ENCODE measurements at places on chromosomes 7 and 10. TPM values are rescaled to one million over a fixed set of nuclear protein-coding genes. Genes with fewer than 3 reads are reported as not detected.

- no peak for DNase-seq
- peaks cover 28% of the 10 kb centered on the region for H3K4me1 ChIP-seq
- no peak overlapping the region for H3K27ac ChIP-seq
- no peak overlapping the region for H3K4me3 ChIP-seq
- no peaks in the 10 kb centered on the region for H3K36me3 ChIP-seq
- no peaks in the 10 kb centered on the region for H3K27me3 ChIP-seq
Observed at GRCh38 chr10:63229161-63229560, 96.0 kb downstream of the NRBF2 start.

DNA sequence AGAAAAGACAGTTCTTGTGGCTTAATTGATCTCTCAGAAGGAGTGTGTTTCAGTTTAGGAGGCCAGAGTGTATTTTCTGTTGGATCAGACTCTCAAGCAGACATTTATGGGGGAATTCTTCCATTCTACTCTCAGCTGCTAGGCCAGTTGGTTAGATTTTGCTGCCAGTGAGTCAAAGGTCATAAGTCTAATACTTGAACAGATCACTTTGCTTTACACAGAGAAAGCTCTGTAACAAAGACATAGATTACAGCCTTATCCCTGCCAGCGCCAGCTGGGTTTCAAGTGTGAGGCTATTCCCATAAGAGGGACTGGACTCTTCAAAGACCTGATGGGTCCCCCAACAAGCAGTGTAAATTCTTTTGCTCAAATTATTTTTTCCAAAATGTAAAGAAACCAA is 145.6 kb upstream of the SEMA3C start:
- H3K27ac ChIP-seq = no peak overlapping the region
- no peak for DNase-seq
- no peaks in the 10 kb centered on the region for H3K36me3 ChIP-seq
- no peaks in the 10 kb centered on the region for H3K4me1 ChIP-seq
- H3K4me3 ChIP-seq = no peak overlapping the region

DNA sequence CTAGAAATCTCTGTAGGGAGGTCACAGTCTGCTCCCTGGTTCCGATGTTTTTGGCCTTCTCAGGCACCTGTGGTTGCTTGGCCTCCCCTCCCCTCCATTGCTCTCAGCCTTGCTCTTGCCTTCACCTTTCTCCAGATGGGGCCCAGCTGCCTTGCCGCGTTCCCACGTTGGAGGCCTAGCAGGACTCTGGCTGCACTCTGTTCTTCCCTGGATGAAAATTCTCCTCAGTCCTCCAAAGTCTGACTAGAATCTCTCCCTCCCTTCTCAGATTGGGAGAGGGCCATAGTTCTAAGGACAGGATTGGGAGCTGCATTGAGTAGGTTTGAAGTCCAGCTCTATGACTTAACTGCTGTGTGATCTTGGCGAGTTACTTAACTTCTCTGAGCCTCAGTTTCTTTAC is 213.7 kb upstream of the HABP2 start:
- no peaks in the 10 kb centered on the region for H3K36me3 ChIP-seq
- no peak overlapping the region for H3K27ac ChIP-seq
- no peaks in the 10 kb centered on the region for H3K27me3 ChIP-seq
- no peak for DNase-seq
- H3K4me1 ChIP-seq = no peaks in the 10 kb centered on the region

DNA sequence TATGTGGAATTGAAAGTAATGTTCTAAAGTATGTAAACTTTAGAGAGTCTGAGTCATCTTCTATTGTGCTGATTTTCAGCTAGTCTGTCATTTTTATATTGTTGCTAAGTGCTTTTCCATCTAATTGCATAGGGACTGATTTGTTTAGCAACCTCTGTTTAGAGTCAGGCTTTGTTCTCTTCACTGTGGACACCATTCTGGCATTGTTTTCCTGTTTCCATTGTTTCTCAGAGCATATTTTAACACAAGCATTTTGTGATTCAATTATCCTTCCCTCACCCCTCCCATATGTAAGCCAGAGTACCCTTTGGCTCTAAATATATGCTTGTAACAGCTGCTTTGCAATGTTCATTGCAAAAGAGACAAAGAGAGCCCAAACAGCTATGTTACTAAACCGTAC is 748.4 kb upstream of the PHF14 start:
- no peaks in the 10 kb centered on the region for H3K4me1 ChIP-seq
- no peak overlapping the region for H3K4me3 ChIP-seq
- no peaks in the 10 kb centered on the region for H3K27me3 ChIP-seq
- H3K36me3 ChIP-seq = no peaks in the 10 kb centered on the region
- no peak for DNase-seq
- H3K27ac ChIP-seq = no peak overlapping the region

- H3K36me3 ChIP-seq = no peaks in the 10 kb centered on the region
- DNase-seq = no peak
Observed at GRCh38 chr7:17434841-17435692, 136.6 kb downstream of the AHR start.

GPR146 gene
- 21.5 TPM for total RNA-seq

GRCh38 chr10:123972481-123973401 is 81.1 kb upstream of the CPXM2 start:
- H3K27ac ChIP-seq = no peak overlapping the region
- H3K4me3 ChIP-seq = no peak overlapping the region
- no peak for DNase-seq

GRCh38 chr10:128042131-128042610 is 84.1 kb downstream of the MKI67 start:
- H3K27me3 ChIP-seq = no peaks in the 10 kb centered on the region
- DNase-seq = no peak
- no peak overlapping the region for H3K4me3 ChIP-seq
- H3K36me3 ChIP-seq = no peaks in the 10 kb centered on the region

DNA sequence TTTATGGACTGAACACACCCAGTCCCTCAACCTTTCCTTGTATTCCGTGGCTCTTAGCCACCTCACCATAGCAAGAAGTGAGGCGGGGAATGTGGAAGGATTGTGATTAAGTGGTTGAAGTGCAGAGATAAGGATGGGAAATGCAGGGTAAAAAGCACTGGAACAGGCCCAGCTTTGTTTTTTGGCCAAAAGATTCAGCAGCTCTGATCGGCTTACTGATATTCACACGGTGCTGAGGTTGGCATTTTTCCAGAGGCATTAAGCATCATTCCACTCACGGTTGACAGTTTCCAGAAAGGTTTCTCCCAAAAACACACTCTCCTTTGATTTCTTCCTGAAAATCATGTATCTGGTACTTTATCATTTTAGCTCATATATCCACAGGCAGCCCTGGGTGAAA is 544.2 kb downstream of the CNTNAP2 start:
- H3K27me3 ChIP-seq = no peaks in the 10 kb centered on the region
- no peaks in the 10 kb centered on the region for H3K4me1 ChIP-seq
- no peaks in the 10 kb centered on the region for H3K36me3 ChIP-seq
- no peak overlapping the region for H3K4me3 ChIP-seq
- no peak for DNase-seq
- no peak overlapping the region for H3K27ac ChIP-seq

DNA sequence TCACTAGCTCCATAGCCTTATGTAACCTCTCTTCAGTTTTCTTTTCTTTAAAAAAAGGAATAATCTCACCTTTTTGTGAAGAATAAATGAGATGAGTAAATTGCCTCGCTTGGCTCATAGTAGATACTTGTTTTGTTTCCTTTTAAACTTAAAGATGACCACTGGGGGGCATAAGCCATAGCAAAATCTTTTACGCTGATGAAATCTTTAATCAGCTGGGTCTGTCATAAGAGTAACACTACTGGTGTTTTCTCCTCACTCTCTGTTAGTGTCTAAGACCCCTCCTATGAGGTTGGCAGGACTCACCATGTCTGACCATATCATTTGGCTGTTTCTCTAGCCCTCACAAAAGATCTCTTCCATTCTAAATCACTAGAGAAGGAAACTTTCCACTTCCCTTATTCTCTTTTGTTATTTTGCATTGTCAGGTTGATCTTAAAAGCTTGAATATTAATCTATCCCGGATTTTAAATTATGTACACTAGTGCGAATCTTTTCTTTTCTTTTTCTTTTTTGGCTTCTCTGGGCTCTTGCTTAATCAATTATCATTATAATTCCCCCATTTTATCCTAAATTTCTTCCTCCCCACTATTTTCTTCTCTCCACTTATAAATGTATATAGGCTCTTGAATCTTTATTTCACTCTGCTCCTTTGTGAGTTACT is 12.5 kb downstream of the STAG3 start:
- H3K27me3 ChIP-seq = no peaks in the 10 kb centered on the region
- H3K4me1 ChIP-seq = no peaks in the 10 kb centered on the region
- H3K4me3 ChIP-seq = no peak overlapping the region
- no peaks in the 10 kb centered on the region for H3K36me3 ChIP-seq

- H3K27me3 ChIP-seq = no peaks in the 10 kb centered on the region
- H3K4me1 ChIP-seq = no peaks in the 10 kb centered on the region
- H3K27ac ChIP-seq = no peak overlapping the region
- H3K36me3 ChIP-seq = no peaks in the 10 kb centered on the region
- no peak overlapping the region for H3K4me3 ChIP-seq
- no peak for DNase-seq
Observed at GRCh38 chr7:43437001-43437400, 145.9 kb upstream of the STK17A start.

GRCh38 chr10:25614652-25615051 is 319.4 kb upstream of the MYO3A start:
- H3K4me1 ChIP-seq = no peaks in the 10 kb centered on the region
- H3K36me3 ChIP-seq = no peaks in the 10 kb centered on the region

GPR85 gene
- total RNA-seq = not detected

DNA sequence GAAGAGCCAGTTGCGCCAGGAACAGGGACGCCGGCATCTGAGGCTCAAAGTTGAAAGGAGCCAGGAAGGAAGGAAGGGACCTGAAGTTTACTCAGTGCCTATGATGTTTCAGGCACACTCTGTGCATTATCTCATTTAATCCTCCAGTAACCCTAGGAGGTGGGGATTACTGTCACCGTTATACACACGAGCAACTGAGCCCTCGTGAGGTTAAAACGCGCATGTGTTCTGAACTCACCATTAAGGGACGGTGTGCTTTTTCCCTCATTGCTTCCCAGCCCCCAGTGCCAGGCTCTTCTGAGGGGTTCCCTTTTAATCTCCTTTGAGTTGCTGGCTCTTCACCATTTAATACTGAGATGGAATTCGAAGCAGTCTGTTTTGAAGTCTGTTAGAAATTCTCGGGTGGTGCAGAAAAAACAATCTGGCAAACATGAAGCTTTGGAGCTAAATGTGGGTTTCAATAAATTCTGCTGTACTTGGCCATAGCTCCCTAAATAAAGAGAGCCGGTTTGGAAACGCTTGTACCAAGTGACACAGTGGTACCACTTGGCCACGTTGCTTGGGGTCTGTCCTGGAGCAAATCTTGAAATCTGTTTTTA is 102.2 kb downstream of the TAX1BP1 start:
- DNase-seq = no peak
- no peak overlapping the region for H3K27ac ChIP-seq
- no peaks in the 10 kb centered on the region for H3K27me3 ChIP-seq
- peaks cover 16% of the 10 kb centered on the region for H3K4me1 ChIP-seq
- no peak overlapping the region for H3K4me3 ChIP-seq

- DNase-seq = no peak
- no peak overlapping the region for H3K4me3 ChIP-seq
- H3K4me1 ChIP-seq = no peaks in the 10 kb centered on the region
- H3K27me3 ChIP-seq = peaks cover 3% of the 10 kb centered on the region
- H3K36me3 ChIP-seq = no peaks in the 10 kb centered on the region
- no peak overlapping the region for H3K27ac ChIP-seq
Observed at GRCh38 chr10:48762064-48763042, 77.7 kb downstream of the WDFY4 start.

HYAL4 gene
- total RNA-seq = not detected

DNA sequence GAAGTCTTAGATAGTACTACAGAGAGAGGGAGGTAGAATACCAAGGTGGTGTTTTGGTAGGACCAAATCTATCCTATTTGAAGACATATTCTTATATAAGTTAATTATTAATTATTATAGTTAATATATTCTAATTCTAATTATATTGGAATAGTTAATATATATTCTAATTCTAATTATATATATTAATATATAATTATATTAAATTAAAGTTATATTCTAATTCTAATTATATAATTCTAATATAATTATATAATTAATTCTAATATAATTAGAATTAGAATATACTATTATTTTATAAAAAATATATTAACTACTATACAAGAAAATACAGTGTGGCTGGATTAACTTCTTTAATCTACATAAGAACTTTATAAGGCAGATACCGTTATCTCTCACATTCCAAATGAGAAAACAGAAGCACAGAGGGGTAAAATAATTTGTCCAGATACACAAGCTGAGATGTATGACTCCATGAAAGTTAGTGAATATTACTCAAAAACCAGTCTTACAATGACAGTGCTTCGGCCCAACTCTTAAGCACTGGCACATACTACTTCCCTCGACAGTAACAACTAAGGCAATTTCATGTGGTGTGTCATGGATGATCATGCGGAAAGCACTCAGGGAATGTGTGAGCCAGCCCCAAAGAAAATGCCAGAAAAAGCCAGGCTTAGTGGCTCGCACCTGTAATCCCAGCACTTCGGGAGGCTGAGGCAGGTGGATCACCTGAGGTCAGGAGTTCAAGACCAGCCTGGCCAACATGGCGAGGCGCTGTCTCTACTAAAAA is 42.6 kb downstream of the TYW1B start:
- H3K36me3 ChIP-seq = no peaks in the 10 kb centered on the region
- H3K4me1 ChIP-seq = no peaks in the 10 kb centered on the region
- no peak for DNase-seq
- no peaks in the 10 kb centered on the region for H3K27me3 ChIP-seq
- no peak overlapping the region for H3K4me3 ChIP-seq
- H3K27ac ChIP-seq = no peak overlapping the region

METTL27 gene
- total RNA-seq = 2.9 TPM

ANKRD30A gene
- total RNA-seq = not detected

- DNase-seq = no peak
- no peaks in the 10 kb centered on the region for H3K4me1 ChIP-seq
- H3K4me3 ChIP-seq = no peak overlapping the region
- no peaks in the 10 kb centered on the region for H3K27me3 ChIP-seq
Observed at GRCh38 chr10:7734821-7735220, 31.7 kb downstream of the ITIH2 start.

DNA sequence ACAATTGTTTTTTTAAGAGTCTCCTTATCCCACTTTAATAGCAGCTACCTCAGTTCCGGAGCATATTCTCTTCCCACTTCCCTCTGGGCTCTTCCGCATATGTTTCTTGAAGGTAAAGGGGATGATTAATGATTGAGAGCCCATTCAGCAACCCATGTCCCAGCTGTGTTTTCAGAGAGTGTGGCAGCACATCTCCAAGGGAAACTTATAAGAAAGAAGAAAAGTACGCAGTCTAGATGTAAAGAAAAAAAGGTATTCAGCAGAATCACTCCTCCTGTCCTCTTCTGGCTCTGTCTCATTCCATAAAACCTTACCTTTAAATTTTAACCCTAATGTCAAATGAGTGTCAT is 9.7 kb upstream of the ANKRD7 start:
- peaks cover 15% of the 10 kb centered on the region for H3K27me3 ChIP-seq
- peaks cover 11% of the 10 kb centered on the region for H3K4me1 ChIP-seq
- peak overlapping the region; percentile 44 for H3K4me3 ChIP-seq
- no peak for DNase-seq

HOXA10 gene
- total RNA-seq = 0.35 TPM

LHFPL3 gene
- not detected for total RNA-seq

FAM13C gene
- not detected for total RNA-seq

- H3K4me1 ChIP-seq = no peaks in the 10 kb centered on the region
- no peaks in the 10 kb centered on the region for H3K36me3 ChIP-seq
- no peaks in the 10 kb centered on the region for H3K27me3 ChIP-seq
- no peak overlapping the region for H3K27ac ChIP-seq
- no peak for DNase-seq
- H3K4me3 ChIP-seq = no peak overlapping the region
Observed at GRCh38 chr10:103722632-103723031, 132.7 kb downstream of the SH3PXD2A start.

Measured in CD4-positive, CD25-positive, alpha-beta regulatory T cell (primary cell).